ENCODE measurements at places on chromosomes 5 and 9. TPM values are rescaled to one million over a fixed set of nuclear protein-coding genes. Genes with fewer than 3 reads are reported as not detected.

The PPP2R2B gene
- total RNA-seq, result 0.76 TPM

The GABRA1 gene
- total RNA-seq, result not detected

DNA sequence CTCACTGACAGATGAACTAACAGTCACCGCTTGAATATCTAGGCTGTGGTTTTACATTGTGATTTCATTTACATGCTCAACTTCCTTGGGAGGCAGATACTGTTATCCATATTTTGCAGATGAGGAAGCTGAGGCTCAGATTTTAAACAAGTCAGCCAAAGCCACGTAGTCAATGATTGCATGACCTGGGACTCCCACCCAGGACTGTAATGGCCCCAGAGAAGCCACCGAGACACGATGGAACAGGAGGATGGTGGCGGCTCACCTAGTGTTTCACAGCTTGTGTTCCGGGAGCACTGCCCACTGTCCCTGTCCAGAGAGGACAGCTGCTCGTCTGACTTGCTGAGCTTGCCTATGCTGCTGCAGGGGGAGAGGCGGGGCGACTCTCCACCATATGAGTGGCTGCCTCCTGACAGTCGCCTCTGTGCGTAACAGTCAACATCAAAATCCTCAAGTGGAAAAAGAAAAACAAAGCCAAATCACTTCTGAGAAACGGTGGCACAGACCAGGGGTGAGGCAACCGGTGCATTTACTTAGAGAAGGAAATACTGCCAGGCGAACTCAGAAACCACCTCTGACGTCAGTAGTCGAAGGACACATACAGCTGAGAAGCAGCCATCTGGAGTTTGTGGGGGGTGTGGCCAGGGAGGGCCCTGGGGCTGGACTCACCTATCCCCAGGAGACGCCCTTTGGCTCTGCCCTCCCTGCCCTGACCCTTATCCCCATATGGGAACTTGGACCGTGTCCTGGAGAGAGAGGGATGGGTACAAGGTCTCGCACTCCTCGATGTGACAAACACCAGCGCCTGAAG lies 82.5 kb downstream of the PRRT1B start:
- ATAC-seq, result peak; percentile 70

DNA sequence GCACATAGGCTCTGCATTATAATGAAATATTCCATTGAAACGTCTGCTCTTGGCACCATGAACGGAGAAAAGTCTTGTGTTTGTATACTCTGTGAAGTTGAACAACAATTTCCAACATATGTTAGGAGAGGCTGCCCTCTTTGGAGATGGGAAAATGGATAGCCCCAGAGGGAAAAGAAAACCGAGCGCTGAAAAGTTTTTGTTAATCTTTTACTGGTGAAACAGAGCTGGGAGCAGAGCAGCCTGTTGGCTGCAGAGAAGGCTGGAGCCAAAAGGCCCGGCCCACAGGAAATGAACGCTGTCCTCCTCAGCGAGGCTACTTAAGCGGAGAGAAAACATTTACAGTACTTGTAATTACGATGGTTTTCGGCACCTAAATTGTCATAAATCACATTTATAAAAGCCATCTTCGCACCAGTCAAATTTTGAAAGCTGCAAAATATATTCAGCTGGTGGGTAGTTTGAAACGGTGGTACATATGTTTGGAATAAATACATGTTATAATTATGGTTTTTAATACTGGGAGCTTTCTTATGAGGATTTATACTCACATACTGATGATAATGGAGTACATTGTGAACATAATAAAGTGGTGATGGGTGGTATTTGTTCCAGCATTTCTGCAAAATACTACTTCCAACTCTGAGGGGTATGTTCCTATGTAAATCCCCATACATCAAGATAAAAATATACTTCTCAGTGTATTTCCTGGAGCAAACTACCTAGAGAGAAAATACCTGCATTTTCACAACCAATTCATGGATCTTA lies 129.6 kb upstream of the CNTLN start:
- peak; percentile 39 for ATAC-seq

DNA sequence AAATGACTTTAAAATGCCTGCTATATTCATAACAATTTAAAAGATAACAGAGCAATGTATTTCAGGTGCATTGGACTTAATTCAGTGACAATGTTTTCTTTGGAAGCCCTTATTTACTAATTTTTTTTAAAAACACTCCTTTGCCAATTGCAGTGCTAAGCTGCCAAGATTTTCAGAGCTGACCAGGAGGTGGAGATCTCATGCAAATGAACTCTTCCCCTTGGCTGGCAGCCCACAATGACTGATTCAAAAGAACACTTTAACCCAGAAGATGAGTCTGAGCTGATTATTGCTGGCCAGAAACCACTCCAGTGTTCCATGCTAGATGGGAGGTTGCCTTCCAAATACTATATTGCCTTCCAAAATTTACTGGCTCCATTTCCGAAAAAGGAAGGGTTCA lies 128.3 kb upstream of the CCNH start:
- ATAC-seq, result no peak

- ATAC-seq, result no peak
Measured at GRCh38 chr5:143772621-143773020, 39.3 kb upstream of the HMHB1 start.

Data from esophagus mucosa (tissue), 1 donor.